Stimulated activated CD8-positive, alpha-beta memory T cell treated with anti-CD3 and anti-CD28 coated beads, Interleukin-7, amount 100 ng/mL, for 1 hour (primary cell): ENCODE measurements at places on chromosomes 11 and 22.

- DNase-seq: no peak
These were observed 134.6 kb upstream of the RCN1 start for GRCh38 chr11:31956310-31956709.

- DNase-seq: no peak
These were observed at the start of gene LUZP2 for GRCh38 chr11:24496736-24497725. Gene LUZP2 (plus strand): TSS chr11:24497053.

- no peak for DNase-seq
These were observed 139.2 kb downstream of the WNT11 start for GRCh38 chr11:76067099-76067498.

- DNase-seq: no peak
These were observed 677.3 kb downstream of the TBC1D22A start for GRCh38 chr22:47439643-47440265.

- no peak for DNase-seq
These were observed 475 bp upstream of the AIP start for GRCh38 chr11:67482275-67482826.

GRCh38 chr11:109851780-109852390 is 241.3 kb upstream of the ZC3H12C start:
- no peak for DNase-seq

DNA sequence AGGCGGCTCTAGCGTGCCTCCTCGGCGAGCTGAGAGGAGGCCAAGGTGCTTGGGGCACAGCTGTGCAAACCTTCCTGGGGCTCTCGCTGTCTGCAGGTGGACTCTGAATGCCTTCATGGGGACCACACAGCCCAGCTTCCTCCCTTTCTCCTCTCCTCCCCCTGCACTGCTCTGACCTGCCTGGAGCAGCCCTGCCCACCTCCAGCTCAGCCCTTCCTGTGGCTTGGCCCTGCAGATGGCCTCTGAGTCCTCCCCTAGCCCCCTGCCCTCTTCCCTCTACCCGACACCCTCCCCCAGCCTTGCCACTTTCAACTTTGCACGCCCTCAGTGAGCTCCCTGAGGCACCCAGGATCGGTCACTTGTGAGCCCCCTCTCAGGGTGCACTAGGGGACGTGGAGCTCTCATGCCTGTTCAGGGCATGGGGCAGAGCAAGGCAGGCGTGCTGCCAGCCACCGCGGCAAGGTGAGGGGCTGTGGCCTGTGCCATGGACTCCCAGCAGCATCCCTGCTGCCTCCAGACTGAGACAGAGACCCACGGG is 31.4 kb downstream of the PPM1F start:
- no peak for DNase-seq

DNA sequence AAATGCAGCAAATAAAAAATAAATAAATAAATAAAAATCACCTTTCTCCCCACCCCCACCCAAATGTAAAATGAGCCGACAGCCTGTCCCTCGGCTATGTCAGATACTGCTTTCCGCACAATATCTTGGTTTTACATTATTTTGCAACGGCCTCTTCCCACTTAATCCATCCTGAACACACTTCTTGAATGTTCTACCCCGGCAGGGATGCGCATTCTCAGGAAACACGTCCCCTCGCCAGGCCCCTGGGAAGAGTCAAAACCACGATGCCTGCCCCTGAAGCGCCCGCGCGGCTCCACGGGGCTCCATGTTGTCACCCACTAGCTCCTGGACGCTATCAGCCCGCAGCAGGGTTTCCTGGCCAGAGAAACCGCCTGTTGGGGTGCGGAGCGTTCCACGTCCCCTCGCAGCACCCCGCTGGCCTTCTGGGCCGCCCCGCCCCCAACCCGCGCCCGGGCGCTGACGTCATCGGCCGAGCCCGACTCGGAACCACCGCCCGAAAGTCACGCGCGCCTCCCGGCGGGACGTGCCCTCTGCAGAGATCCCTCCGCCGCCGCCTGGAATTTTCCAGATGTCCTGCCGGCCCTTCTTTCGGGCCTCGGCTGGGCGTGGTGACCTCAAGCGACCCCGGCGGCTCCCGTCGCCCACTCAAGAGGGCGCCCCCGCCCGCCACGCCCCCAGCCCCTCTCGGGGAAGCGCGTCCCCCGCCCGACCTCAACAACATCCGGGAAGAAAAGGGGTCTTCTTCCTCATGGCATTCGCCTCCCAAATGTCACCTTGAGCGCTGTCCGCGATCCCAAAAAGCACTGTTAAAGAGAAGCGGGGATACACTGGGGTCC is 585 bp upstream of the NEAT1 start:
- DNase-seq: peak; percentile 89

- DNase-seq: no peak
These were observed 48.8 kb upstream of the FIBIN start for GRCh38 chr11:26944866-26945664.

DNA sequence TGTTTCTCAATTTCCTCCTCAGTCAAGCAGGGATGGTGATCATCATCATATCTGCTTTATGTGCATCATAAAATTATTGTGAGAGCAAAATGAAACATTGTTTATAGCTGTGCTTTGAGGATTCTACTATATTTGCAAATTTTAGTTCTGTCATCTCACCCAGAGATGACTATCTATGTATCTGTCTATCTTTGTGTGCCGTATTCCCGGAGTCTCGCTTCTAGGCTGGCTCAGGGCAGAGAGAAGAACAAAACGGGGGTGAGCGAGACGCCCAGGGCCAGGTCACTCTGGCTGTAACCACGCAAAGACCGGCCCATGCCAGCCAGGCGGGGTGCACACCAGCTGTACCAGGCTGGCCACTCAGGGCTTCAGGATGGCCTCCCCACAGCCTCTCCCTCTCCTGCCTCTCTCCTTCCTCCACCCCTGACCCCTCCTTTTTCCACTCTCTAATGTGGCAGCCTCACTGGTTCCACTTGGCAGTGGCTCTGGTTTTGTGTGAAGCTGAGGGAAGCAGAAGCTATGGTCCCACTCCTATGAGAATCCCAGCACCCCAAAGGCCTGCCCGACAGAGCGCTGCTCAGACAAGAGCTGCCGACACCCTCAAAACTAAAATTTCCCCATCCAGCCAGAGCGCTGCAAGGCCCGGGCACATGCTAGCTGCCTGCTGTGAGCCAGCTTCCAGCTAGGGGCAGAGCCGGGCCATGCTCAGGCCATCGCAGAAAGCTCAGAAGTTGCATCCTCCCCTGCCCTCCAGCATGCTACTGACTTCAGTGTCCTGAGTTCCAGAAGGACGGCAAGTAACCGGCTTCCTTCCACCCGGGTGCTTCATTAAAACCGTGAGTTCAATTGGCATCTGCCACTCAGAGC is 139.5 kb upstream of the TBCEL start:
- DNase-seq: no peak

DNA sequence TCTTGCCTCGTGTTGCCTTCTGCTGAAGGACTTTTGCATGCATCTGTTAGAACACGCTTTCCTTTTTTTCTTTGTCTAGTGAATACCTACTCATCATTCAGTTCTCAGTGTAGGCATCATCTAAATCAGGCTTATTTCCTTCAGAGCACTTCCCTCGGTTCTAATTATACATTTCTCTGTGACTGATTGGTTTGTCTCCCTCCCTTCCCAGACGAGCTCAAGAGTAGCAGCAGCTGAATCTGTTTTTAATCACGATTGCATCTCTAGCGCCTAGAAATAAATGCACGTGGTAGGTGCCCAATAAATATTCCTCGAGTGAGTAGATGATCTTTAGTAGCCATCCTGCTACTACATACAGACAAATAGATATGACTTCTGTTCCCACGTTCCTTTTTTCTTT is 6.3 kb downstream of the CEP164 start:
- DNase-seq: no peak

GRCh38 chr11:61967924-61968757 is 707 bp upstream of the FTH1 start:
- DNase-seq: no peak

GRCh38 chr11:129608711-129609110 is 206.9 kb upstream of the TMEM45B start:
- no peak for DNase-seq

DNA sequence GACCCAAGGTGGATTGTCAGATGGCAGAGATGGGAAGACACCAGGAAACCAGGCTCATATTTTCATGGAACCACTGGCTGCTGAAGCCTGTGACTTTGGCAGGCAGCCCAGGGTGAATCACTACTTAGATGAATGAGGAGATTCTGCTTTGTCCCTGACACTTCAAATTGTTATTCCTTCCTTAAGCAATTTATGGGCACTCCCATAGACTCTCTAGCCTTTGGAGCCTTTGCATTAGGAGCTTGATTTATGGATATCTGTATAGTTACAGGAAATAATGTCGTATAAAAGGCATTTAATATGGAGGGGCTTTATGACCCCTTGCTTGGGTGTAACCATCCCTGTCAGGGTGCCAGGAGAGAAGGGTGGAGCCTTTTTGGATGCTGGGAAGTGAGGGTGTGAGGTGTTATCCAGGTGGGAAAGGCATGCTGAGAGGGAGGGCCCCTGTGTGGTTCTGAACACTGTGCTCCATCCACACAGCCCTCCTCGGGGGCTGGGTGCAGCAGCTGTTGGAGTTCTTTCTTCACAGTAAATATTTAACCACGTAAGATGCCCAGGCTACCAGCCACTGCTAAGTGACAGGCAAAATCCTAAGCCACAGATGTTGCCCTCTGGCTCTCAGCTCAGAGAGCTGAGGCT is 35.3 kb downstream of the IL18 start:
- DNase-seq: no peak

DNA sequence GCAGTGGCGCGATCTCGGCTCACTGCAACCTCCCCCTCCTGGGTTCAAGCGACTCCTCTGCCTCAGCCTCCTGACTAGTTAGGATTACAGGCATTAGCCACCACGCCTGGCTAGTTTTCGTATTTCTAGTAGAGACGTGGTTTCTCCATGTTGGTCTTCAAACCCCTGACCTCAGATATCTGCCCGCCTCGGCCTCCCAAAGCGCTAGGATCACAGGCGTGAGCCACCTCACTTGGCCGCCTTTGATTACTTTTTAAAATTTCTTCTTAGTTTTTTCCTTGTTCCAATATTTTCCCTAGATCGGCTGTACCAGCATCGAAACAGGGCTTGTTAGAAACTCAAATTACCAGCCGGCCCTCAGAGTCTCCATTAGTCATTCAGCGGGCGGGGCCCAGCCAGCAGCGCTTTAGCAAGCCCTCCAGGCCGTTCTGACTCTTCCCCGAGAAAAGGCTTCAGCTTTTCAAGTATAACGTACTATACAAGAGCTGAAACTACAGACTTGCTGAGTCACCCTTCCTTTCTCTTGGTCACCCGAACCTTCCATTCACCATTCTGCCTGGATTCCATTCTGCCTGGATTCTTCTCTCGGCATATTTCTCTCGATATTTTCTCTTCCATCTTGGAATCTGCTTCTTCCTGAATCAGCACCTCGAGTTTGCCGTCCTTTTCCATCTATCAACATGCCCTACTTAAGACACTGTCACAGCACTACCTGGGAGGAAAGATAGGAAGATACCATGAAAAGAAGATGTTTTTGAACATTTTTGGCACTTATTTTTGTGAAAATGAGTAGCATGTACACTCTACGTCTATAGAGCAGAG is 6.7 kb upstream of the CAPRIN1 start:
- no peak for DNase-seq

DNA sequence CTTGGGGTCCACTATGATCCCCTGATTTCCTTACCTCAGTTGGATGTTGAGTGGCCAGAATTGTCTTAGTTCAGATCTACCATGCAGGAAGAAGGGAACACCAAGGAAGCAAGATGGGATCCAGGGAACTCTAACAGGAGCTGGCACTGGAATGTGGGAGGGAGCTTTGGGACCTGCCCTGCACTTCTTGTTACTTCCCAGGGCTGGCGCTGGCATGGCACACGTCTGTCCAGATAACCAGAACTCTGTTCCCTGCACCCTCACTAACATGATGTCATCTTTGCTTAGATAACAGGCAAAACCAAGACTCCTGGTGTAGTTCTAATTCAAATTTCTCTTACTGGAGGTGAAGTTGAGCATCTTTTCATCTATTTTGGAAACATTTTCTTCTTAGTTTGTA is 550.0 kb downstream of the MN1 start:
- DNase-seq: no peak

- no peak for DNase-seq
These were observed 18.8 kb upstream of the TSPAN18 start for GRCh38 chr11:44708009-44708408.

DNA sequence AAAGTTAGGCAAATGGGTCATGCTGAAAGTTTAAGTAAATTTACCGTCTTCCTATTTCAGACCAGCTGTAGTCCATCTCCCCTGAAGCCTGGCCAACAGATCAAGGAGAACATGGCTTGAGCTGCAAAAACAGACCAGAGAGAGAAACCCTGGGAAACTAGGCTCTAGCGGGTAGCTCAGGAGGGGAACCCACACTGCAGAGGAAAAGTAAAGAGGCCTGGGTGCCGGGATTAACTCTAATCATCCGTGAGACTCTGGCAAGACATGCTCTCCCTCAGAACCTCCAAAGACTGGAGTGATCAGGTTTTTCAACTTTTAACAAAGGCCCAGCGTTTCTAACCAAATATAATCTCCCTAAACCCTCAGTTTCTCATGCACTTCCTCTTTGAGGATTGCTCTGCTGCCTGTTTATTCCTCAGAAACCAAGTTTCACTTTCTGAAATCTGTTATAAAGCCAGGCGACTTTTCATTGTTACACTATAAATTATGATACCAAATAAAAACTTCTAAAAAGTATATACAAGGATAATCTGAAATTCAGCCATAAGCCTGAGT is 67.5 kb downstream of the GAB2 start:
- DNase-seq: no peak

DNA sequence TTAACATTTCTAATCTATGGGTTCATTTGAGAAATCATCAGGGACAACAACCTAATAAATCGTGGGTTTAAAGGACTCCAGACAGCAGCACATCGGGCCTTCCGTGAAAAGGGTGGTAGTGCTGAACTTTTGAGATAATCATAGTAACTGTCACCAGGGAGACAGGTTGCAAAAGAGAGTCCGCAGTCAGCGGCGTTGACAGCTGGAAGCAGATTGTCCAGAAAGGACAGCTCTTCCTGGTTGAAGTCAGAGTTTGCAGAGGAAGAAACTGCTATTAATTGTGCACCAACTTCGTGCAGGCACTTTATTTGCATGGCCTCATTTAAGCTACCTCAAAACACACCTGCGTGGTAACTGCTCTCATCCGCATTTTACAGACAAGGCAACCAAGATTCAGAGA is 20.5 kb upstream of the ISX start:
- DNase-seq: no peak

DNA sequence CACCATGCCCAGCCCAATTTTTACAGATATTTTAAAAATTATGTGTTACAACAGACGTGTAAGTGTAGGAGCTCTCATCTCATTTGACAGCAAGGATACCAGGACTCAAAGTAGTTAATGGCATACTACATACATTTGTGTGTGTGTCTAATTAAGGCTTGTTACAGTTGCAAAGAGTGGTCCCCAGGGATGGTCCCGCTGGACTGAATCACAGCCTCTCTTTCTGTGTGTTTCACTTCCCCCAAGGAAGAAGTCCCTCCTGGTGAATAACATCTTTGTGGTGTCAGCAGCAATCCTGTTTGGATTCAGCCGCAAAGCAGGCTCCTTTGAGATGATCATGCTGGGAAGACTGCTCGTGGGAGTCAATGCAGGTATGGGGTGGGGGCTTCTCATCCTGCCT is 17.2 kb downstream of the SLC2A11 start:
- no peak for DNase-seq

- DNase-seq: no peak
These were observed 4.4 kb downstream of the TSG101 start for GRCh38 chr11:18522388-18522787.

- no peak for DNase-seq
These were observed 7.0 kb downstream of the FADD start for GRCh38 chr11:70210051-70210501.
